ENCODE measurements at places on chromosomes 7 and 10. TPM values are rescaled to one million over a fixed set of nuclear protein-coding genes. Genes with fewer than 3 reads are reported as not detected.

PNLIP gene
- not detected for polyA plus RNA-seq

MDFIC gene
- polyA plus RNA-seq = 9.2 TPM

ARF5 gene
- 129 TPM for polyA plus RNA-seq

TFPI2 gene
- 6.5 TPM for polyA plus RNA-seq

Measured in right cardiac atrium (tissue), 5 donors.